ENCODE measurements at places on chromosomes 1 and 21. TPM values are rescaled to one million over a fixed set of nuclear protein-coding genes. Genes with fewer than 3 reads are reported as not detected.

Gene MCOLN2
- total RNA-seq = not detected

Gene RORC
- total RNA-seq = 9.8 TPM

Gene PRDM16
- total RNA-seq = 17.0 TPM

Gene LRRC7
- total RNA-seq = 0.67 TPM

Gene DTL
- total RNA-seq = 0.20 TPM
